Activated T-helper 1 cell treated with Interleukin-2 at 50 U/mL for 16 hours (primary cell): ENCODE measurements at places on chromosomes 2 and 18.

- DNase-seq = no peak
Observed at GRCh38 chr2:37105150-37105549, 20.8 kb downstream of the GPATCH11 start.

DNA sequence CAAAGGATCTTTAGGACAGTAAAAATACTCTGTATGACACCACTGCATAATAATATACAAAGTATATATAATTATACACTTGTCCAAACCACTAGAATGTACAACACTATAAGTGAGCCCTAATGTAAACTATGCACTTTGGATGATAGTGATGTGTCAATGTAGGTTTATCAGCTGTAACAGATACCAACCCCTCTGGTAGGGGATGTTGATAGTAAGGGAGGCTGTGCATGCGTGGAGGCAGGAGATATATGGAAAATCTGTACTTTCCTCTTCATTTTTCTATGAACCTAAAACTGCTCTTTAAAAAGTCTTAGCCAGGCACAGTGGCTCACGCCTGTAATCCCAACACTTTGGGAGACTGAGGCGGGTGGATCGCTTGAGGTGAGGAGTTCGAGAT is 37.5 kb upstream of the SP3 start:
- no peak for DNase-seq

- no peak for DNase-seq
Observed at GRCh38 chr2:62471816-62472215, 34.2 kb downstream of the TMEM17 start.

- no peak for DNase-seq
Observed at GRCh38 chr2:76861708-76862107, 660.5 kb downstream of the LRRTM4 start.

GRCh38 chr2:201452922-201453643 is 1.5 kb downstream of the STRADB start:
- no peak for DNase-seq

DNA sequence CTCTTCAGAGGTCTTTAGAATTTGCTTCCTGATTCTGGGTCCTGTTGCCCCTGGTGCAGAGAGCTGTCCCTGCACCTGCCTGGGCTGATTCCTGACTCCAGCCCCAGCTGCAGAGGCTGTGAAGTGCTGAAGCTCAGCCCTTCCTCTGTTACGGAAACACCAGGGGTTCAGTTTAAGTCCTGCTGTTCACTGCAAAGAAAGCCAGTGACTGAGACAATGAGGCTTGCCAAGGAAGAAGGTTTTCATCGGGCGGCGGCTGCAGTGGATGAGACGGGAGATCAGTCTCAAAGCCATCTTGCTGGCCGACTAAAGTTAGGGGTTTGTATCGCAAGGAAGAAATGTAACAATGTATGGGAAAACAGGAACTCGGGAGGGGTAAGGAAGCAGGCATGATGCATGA is 142.4 kb upstream of the ZNF236 start:
- DNase-seq = no peak

GRCh38 chr2:121049131-121049530 is 235.9 kb downstream of the TFCP2L1 start:
- DNase-seq = no peak

GRCh38 chr2:34242763-34243123 is 643.6 kb upstream of the FAM98A start:
- no peak for DNase-seq

GRCh38 chr2:99794414-99794813 is 304.6 kb upstream of the REV1 start:
- no peak for DNase-seq
